ENCODE measurements at places on chromosomes 6 and 20.

DNA sequence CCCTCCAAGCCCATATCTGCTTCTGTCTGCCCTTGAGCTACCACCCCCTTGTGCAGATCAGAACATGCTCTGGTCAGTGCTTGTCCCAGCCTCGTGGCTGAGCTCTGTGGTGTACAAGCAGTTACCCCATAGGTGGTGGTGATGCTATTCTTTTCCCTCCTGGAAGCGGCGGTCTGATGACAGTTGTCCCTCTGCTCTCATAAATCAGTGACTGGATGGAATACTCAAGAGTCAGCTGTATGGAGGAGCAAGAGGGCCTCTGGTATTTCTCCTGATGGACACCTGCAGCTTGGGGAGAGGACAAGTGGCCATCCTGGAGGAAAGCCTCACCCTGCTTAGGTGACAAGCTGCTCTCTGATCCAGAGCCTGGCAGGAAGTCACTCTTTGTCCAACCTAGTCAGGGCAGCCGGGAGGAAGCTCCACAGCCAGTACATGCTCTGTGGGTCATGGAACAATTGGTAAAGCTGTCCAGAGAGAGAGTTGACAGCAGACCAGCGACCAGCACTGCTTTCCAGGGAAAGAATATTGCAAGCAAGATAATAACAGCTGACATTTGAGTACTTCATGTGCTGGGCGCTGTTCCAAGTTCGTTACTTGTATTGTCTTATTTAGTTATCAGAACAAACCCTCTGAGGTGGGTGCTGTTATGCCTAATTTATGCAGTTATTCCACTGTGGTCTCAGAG is 47.1 kb downstream of the SCAND1 start:
- peak; percentile 28 for DNase-seq

- DNase-seq = no peak
Measured at GRCh38 chr6:7341989-7342742, 29.2 kb upstream of the SSR1 start.

DNA sequence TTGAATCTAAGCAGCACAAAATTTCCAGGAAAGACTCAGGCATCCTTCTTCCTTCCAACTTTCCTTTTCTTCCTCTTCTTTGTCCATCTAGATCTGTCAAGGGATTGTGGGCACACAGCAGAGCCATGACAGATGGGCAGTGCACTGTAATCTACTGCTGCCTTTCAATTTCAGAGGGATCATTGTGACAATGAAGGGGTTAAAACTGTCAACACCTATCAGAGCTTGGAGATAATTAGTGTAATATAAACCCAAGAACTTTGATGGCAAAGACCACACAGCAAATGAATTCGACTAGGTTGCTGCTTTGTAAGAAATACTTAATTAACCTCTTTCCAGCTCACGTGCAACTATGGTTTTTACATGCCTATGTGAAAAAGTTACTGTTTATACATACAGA is 55.0 kb downstream of the SAMD5 start:
- no peak for DNase-seq

DNA sequence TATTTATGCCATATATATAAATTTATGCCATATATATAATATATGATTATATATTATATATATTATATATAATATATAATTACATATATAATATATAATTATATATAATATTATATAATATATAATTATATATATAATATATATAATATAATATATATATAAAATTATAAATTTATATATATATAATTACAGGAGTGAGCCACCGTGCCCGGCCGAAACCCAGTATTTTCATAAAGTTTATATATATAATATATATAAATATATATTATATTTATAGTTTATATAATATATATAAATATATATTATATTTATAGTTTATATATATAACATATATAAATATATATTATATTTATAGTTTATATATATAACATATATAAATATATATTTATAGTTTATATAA is 31.6 kb downstream of the NKX2-4 start:
- DNase-seq = no peak

GRCh38 chr6:164098857-164099267 is 684.3 kb downstream of the QKI start:
- DNase-seq = no peak

- DNase-seq = no peak
Measured at GRCh38 chr20:62293111-62293784, 9.5 kb upstream of the ADRM1 start.

GRCh38 chr6:62615366-62616015 is 329.5 kb upstream of the KHDRBS2 start:
- no peak for DNase-seq
